Hypothalamus (tissue), 51 donors: ENCODE measurements at places on chromosomes 4 and X.

GRCh38 chr4:78552389-78553042 lies 946 bp downstream of the ANXA3 start:
- DNase-seq = no peak

GRCh38 chr4:120723986-120724385 lies 198.5 kb downstream of the PRDM5 start:
- no peak for DNase-seq

DNA sequence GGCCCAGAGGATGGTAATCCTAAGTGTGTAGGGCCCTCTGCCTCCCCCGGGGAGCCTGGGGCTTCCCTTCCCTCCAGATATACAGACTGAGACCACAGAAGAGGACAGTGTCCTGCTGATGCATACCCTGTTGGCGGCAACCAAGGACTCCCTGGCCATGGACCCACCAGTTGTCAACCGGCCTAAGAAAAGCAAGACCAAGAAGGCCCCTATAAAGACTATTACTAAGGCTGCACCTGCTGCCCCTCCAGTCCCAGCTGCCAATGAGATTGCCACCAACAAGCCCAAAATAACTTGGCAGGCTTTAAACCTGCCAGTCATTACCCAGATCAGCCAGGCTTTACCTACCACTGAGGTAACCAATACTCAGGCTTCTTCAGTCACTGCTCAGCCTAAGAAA lies 1.9 kb downstream of the TRO start:
- DNase-seq = no peak

DNA sequence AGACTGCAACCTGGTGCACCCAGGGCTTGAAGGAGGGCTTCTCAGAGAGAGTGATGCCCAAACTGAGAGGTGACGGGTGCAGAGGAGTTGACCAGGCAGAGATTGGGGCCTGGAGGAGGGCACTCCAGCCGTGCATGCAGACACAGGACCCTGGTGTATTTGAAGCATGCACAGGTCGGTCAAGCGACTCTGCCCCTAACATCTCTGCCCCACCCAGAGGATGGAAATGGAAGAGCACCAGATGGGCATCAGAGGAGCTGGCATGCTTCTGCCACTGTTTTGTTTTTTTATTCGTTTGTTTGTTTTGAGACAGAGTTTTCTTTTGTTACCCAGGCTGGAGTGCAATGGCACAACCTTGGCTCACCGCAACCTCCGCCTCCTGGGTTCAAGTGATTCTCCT lies 320.9 kb downstream of the EVC2 start:
- DNase-seq = no peak

DNA sequence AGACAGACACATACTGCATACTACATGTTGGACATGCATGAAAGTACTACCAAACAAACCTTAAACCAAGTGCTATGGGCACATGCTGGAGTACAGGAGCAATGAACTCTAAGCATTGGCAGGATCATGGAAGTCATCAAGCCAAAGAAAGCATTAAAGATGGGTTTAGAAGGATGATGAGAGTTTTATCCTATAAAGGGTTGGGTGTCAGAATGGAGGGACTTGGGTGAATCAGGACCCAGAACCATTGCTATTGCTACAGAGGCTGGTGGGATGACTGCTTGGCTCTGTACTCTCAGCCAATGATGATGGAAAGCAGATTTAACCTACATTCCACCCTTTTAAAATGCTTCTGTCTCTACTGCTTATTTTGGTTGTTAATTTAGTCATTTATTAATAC lies 233.9 kb upstream of the EDA2R start:
- no peak for DNase-seq

GRCh38 chrX:107551546-107551945 lies 76.8 kb upstream of the PRPS1 start:
- DNase-seq = peak; percentile 31
